ENCODE measurements at places on chromosomes 6 and 20. TPM values are rescaled to one million over a fixed set of nuclear protein-coding genes. Genes with fewer than 3 reads are reported as not detected.

GRCh38 chr6:82022614-82023129, 224.9 kb downstream of the IBTK start:
- H3K36me3 ChIP-seq = no peaks in the 10 kb centered on the region
- H3K27ac ChIP-seq = no peak overlapping the region
- H3K27me3 ChIP-seq = no peaks in the 10 kb centered on the region
- no peaks in the 10 kb centered on the region for H3K4me1 ChIP-seq
- no peak for DNase-seq
- no peak overlapping the region for H3K4me3 ChIP-seq

DNA sequence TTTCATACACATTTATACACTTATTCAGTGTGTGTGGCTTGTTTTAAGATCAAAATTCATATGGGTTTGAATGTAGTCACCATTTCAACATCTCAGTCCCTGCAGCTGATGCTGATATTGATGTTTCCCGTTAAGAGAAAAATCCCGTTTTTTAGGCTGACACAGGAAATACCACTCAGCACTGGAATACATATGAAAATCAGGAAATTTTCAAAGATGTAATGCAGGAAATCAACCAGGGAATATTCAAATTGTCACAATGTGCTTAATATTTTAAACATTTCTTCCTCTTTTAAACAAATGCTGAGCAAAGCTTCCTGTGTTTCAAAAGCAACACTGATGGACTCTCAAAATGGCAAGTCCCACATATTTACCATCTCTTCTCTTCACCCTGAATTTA, 94.5 kb upstream of the MARCKS start:
- no peaks in the 10 kb centered on the region for H3K4me1 ChIP-seq
- no peaks in the 10 kb centered on the region for H3K36me3 ChIP-seq
- no peaks in the 10 kb centered on the region for H3K27me3 ChIP-seq
- H3K27ac ChIP-seq = no peak overlapping the region

DNA sequence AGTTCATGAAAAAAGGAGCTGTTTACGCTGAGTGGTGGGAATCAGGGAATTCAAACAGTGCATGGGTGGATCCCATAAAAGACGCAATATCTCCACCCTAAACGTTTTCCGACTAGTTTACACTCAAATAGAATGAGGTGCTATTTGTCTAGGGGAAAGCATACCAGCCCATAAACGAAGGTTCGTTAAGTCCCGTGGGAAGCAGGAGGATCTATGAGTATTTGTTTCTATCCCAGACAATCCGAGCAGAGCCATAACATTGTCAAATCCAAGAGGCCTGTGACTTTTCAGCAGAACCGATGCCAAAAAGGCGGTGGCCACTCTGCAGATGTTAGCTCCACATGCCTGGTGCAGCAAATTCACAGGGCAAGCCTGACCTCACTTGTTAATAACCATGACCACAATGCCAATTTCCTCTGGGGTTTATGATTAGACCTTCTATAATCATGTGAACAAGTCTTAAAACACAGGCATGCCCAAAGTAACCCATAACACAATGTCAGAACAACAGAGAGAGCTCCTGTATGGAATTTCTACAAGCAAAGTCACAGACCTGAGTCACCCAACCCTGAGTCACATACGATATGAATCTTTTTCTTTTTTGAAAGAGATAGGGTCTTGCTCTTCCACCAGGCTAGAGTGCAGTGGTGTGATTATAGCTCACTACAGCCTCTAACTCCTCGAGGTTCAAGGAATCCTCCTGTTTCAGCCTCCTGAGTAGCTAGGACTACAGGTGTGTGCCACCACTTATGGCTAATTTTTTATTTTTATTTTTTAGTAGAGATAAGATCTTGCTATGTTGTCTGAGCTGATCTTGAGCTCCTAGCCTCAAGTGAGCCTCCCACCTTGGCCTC, 123.3 kb downstream of the KIF13A start:
- peaks cover 2% of the 10 kb centered on the region for H3K27me3 ChIP-seq
- H3K27ac ChIP-seq = no peak overlapping the region
- no peak overlapping the region for H3K4me3 ChIP-seq
- no peak for DNase-seq
- no peaks in the 10 kb centered on the region for H3K36me3 ChIP-seq

DNA sequence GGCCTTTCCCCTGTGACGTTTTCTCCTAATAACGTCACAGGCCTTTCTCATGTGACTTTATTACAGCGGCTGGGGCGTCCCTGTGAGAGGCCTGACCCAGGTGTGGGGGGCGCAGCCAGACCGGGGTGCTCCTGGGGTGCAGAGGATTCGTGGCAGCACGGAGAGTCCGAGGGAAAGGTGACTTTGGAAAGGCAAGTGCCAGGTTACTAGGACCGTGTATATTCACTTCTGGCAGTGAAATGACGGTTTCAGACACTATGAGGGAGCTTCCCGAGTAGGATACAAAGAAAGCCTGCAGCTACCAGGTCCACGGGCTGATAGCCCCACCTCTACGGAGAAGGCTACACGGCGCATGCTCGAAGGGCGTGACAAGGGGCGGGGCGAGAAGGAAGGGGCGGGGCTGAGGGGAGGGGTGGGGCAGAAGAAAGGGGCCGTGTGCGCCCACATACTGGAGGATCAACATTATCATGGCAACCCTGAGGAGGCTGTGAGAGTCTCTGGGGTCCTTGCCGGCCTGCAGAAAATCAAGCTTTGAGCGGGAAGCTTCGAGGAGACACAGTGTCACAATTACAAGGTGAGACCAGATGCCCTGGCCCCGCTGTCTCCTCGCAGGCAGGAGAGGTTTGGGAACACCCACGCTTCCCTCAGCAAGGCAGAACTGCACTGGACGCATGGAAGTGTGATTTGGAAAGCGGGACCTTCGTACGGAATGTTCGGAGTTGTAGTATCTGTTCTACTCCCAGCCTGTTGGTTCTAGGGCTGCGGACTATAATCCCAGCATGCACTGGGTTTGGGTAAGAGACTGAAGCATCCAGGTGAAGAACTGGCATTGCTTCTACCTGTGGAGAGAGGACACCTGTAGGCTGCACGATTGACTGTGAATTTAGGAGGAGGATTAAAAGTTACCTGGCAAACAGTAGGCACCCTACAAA, 54.4 kb upstream of the ZNF337 start:
- no peak overlapping the region for H3K4me3 ChIP-seq
- H3K36me3 ChIP-seq = no peaks in the 10 kb centered on the region
- no peak overlapping the region for H3K27ac ChIP-seq
- no peaks in the 10 kb centered on the region for H3K4me1 ChIP-seq
- DNase-seq = no peak

DNA sequence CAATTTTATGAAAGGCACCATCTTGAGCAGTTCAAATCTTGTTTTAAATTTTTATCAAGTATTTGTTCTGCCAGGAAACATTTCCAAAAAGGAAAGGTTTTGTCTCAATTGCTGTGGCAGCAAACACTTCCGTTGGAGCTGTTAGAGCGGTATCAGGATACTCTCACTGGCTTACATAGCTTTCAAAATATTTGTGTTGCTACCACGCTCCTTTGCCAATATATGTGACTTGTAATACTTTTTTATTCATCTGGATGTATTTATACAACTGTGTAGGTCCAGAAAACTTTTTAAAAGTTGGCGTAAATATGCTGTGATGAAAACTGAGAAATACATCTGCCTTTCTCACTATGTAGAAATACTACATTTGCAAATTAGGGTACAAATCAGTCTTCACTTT, 37.8 kb upstream of the NHSL1 start:
- H3K27me3 ChIP-seq = peaks cover 2% of the 10 kb centered on the region
- H3K4me1 ChIP-seq = peaks cover 30% of the 10 kb centered on the region
- H3K4me3 ChIP-seq = no peak overlapping the region
- no peak for DNase-seq
- H3K27ac ChIP-seq = no peak overlapping the region

- no peak overlapping the region for H3K4me3 ChIP-seq
- no peaks in the 10 kb centered on the region for H3K4me1 ChIP-seq
- DNase-seq = no peak
- H3K36me3 ChIP-seq = no peaks in the 10 kb centered on the region
- H3K27ac ChIP-seq = no peak overlapping the region
- H3K27me3 ChIP-seq = no peaks in the 10 kb centered on the region
Observed at GRCh38 chr20:38355161-38356012, 9.1 kb downstream of the LBP start.

Gene LRP11
- total RNA-seq = 10.8 TPM

Gene RGS17
- 11.5 TPM for total RNA-seq

All from glutamatergic neuron (in vitro differentiated cells).